Central memory CD4-positive, alpha-beta T cell (primary cell): ENCODE measurements at places on chromosomes 2 and 18.

DNA sequence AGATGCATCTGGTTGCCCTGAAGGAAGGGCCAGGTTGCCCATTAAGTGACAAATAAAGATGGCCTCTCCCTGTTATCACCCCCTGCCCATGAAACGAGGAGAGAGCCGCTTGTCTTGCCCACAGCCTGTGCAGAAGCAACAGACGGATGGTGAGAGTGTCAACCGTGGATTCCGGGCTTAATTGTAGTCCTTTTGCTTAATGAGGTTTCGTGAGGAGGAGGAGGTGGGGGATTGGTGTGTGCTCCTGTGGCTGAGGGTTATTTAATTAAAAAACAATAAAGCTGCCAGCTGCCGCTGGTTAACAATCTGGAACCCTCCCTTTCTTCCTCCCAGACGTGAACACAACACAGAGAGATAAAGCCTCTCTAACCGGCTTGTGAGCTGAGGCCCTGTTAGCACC is 188.0 kb upstream of the PARD3B start:
- DNase-seq, result no peak

DNA sequence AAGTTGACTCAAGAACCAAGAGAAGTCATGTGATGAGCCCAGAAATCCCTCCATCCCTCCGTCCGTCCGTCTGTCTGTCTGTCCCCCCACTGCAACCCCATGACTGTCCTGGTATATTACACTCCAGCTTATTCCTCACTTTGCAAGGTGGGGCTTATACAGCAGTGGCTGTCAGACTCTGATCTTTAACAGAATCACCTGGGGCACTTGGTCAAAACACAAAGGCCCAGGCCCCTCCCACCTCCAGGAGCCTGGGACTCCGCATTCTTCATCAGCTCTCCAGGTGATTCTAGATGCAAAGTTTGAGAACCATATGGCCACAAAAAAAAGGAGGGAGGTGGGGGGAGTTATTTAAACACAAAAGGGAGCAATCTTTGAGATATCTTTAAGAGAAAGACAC is 61.4 kb downstream of the MYO5B start:
- no peak for DNase-seq

- no peak for DNase-seq
Measured at GRCh38 chr2:85516653-85517389, 22.1 kb upstream of the MAT2A start.

DNA sequence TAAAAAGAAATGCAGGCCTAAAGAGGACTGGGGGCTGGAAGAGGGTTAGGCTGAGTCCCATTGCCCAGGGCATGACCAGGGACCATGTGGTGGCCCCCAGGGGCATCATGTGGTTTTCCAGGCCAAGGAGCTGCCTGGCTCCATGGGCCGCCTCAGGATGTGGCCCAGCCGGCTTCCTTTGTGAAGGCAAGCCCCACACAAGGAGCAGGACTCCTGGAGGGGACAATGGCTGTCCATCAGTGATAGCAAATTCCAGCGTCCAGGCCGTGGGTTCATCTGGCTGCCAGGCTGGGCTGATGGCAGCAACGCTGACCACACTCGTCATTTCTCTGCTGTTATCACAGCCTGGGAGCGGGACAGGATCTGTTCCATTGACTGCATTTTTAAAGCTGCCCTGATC is 82.5 kb downstream of the GBX2 start:
- DNase-seq, result no peak

GRCh38 chr2:7052404-7052803 is 135.2 kb downstream of the RNF144A start:
- no peak for DNase-seq

- DNase-seq, result no peak
Measured at GRCh38 chr2:54741250-54741649, 17.8 kb downstream of the EML6 start.

DNA sequence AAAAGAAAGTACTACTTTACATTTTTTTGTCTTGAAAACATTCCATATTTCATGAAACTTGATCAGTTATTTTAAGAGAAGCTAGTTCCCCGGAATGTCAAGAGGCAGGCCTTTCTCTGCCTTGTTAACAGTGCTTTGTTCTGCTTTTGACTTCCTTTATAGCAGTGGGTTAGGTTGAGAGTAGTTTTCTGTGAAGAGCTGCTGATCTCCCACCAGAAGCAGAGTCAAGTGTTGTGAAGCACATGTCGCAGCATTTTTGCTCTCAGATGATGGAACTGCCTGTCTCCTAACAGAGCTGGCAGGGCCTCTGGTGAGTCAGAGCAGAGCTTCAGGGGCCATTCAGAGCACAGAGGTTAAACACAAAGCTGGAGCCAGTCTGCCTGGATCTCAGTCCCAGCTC is 871.8 kb downstream of the SLC4A3 start:
- no peak for DNase-seq

GRCh38 chr18:25604894-25605597 is 253.1 kb upstream of the ZNF521 start:
- no peak for DNase-seq

- no peak for DNase-seq
Measured at GRCh38 chr2:38815936-38816335, 37.9 kb downstream of the GEMIN6 start.

DNA sequence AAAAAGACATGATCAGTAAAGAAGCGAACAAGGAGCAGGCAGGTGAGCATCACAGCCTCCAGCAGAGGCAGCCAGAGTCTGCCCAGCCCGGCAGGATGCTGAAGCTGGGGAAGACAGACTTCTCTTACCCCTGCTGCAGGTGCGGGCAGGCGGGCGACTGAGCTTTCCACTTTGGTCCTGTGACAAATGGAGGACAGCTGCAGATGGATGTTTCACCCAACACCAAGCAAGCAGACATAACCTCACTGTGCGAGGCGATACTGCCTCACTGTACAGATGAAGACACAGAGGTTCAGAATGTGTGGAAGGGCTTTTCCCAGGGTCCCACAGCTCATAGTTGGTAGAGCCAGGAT is 251.0 kb downstream of the AFF3 start:
- no peak for DNase-seq

DNA sequence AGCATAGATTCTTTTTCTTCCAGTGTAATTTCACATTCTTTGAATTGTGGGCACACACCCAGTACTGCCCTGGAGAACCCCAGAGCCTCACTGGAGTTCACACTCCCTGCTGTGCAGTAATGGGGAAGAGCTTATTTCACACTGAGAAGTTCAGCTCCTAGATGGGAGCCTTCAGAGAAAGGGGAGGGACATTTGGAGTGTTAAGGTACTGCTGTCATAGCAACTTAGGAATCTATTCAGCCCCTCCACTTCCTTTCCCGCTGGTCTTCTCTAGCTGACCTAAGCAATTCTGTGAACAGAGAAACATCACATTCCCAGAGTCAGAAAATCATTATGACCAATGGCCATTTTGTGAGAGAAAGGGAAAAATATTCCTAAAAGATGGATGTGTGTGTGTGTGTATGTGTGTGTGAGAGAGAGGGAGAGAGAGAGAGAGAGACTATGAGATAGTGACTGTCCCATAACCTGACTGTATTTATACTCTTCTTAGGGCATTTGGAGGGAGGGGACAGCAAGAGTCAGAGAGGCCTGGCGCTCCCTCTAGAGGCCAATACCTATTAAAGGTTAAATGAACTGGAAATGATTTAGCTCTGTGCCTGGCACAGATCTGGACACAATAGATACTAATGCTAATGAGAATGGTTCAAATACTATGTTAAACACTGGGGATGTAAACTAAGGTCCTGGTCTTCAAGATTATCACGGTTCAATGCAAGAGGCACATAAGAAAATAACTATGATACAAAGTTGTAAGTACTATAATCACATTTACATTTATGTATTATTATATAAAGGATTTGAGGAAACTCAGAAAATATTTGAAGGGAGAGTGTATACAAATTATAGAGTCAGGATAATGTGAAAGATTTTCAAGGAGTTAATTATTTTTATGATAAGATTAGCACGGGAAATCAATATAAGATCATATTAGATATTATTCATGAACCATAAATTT is 41.5 kb upstream of the RPE start:
- DNase-seq, result peak; percentile 4

DNA sequence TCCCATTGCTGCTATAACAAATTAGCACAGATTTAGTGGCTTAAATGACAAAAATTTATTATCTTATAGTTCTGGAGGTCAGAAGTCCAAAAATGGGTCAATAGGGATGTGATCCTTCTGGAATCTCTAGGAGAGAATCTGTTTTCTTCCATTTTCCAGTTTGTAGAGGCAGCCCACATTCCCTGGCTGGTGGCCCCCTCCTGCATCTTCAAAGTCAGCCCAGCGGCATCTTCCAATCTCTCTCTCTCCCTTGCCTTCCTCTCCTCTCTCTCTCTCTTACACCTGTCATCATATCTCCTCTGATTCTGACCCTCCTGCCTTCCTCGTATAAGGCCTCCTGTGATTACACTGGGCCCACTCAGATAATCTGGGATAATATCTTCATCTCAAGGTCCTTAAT is 3.9 kb upstream of the AGAP1 start:
- no peak for DNase-seq

GRCh38 chr2:117820444-117820843 is 6.0 kb downstream of the DDX18 start:
- DNase-seq, result no peak

- DNase-seq, result no peak
Measured at GRCh38 chr2:230875347-230876315, 10.9 kb downstream of the ITM2C start.

DNA sequence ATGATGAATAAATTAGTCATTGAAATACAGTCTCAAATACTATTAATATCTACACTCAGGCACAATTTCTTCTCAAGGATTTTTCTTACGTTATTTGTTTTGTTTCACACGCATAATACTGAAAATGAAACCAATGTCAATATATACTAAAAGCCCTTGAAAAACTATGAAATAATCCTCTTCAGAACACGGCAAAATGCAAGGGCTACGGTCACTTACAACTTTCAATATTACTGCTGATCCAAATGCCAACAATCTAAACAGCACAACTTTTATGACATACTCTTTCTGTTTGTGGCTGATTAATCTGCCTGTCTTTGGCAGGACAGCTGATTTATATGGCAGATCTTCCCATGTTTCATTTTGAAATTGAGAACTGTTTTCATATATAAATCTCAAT is 68.3 kb downstream of the LRPPRC start:
- no peak for DNase-seq

GRCh38 chr18:27608742-27609141 is 423.6 kb upstream of the CHST9 start:
- DNase-seq, result no peak

DNA sequence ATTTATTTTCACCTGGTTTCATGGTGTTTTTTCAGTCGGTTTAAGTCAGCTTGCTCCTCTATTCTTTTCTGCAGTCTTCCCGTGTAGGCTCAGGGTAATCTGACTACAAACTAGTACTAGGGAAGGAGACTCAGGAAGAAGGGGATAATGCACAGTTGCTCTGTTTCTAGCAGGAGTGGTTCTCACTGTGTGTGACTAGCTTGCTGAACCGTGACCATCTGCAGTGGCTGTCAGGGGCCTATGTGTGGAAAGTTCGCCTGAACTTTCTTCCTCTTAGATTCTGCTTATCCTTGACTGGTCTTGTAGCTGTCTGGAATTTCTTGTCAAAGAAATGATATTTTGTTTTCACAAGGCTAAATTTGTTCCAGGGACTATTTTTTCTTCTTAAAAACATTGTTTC is 46.3 kb upstream of the AQP4 start:
- no peak for DNase-seq

- no peak for DNase-seq
Measured at GRCh38 chr2:144796164-144796563, 276.2 kb upstream of the ZEB2 start.

- DNase-seq, result no peak
Measured at GRCh38 chr2:70391988-70392387, 90.1 kb upstream of the FAM136A start.

- DNase-seq, result no peak
Measured at GRCh38 chr2:72917877-72918553, 696 bp downstream of the EMX1 start.
